Activated CD4-positive, alpha-beta memory T cell treated with anti-CD3 and anti-CD28 coated beads for 36 hours (primary cell): ENCODE measurements at places on chromosomes 2 and 18. TPM values are rescaled to one million over a fixed set of nuclear protein-coding genes. Genes with fewer than 3 reads are reported as not detected.

Gene GCG
- not detected for total RNA-seq

Gene STAMBP
- total RNA-seq: 79.9 TPM

- no peaks in the 10 kb centered on the region for H3K36me3 ChIP-seq
- H3K4me3 ChIP-seq: no peak overlapping the region
- no peaks in the 10 kb centered on the region for H3K27me3 ChIP-seq
- DNase-seq: no peak
- peaks cover 16% of the 10 kb centered on the region for H3K4me1 ChIP-seq
Measured at GRCh38 chr2:159086342-159086741, 117.9 kb downstream of the TANC1 start.

Gene FOXI3
- total RNA-seq: not detected

DNA sequence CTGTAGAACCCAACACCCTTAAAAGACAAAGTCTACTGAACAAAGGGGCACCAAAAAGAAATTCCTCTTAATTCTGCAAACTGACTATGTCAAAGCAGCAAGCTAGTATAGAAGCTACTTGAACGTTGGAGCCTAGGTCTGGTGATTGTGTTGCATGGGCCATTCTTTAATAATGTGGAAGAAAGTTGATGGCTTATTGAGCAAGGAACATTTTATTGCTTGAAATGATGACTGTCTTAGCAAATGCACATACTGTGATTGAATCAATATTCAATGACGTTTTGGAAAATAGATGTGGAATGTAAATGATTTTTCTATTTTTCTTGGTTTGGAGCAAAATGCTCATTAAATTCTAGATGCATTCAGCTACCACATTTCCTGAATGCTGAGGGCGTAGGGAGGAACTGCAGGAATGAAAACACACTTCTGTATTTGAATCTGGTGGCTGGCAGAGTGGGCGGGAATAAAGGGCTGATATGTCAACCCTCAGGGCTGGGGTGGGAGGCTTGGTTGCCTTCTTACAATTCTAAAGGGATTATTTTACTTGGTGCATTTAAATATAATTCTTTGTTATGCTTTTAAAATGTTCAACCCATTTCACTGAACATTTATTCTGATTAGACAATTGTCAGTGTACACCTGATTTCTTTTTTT is 26.5 kb downstream of the MYO3B start:
- no peaks in the 10 kb centered on the region for H3K36me3 ChIP-seq
- no peak overlapping the region for H3K4me3 ChIP-seq
- DNase-seq: no peak
- H3K27ac ChIP-seq: no peak overlapping the region
- peaks cover 4% of the 10 kb centered on the region for H3K27me3 ChIP-seq
- H3K4me1 ChIP-seq: no peaks in the 10 kb centered on the region

DNA sequence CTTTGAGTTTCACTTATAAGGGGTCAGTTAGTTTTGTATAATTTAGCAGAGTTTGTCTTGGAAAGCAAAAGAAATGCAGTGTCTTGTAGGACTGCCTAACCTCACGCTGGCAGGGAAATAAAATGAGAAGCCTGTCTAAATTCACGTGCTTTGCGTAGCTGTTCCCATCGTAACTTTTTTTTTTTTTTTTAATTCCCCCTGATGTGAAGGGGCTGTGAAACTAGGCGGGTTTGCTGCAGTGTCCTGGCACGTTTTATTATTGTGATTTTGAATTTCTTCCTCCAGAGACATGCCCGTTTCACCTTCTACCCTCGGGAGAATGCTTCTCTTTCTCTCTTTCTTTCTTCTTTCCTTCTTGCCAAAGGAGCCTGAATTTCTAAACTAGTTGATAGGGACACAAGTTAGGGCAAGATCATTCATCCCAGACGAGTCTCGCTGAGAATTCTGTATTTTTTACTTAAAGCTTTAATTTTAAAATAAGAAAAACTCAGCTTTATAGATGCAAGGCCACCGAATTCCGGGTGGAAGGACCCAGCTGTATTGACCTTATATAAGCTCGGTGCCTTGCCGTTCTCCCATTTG is 2.3 kb downstream of the MEIS1 start:
- no peak overlapping the region for H3K27ac ChIP-seq
- H3K4me3 ChIP-seq: no peak overlapping the region
- peaks cover 2% of the 10 kb centered on the region for H3K36me3 ChIP-seq
- peaks cover 72% of the 10 kb centered on the region for H3K27me3 ChIP-seq

- no peak for DNase-seq
- H3K36me3 ChIP-seq: no peaks in the 10 kb centered on the region
- no peak overlapping the region for H3K4me3 ChIP-seq
- H3K27ac ChIP-seq: no peak overlapping the region
Measured at GRCh38 chr18:26119246-26119645, 14.4 kb upstream of the PSMA8 start.

Gene TTR
- not detected for total RNA-seq

- no peak overlapping the region for H3K4me3 ChIP-seq
- no peaks in the 10 kb centered on the region for H3K4me1 ChIP-seq
- DNase-seq: no peak
- no peaks in the 10 kb centered on the region for H3K36me3 ChIP-seq
Measured at GRCh38 chr18:57475903-57476302, 40.7 kb downstream of the ONECUT2 start.

Gene CRYBA2
- not detected for total RNA-seq

DNA sequence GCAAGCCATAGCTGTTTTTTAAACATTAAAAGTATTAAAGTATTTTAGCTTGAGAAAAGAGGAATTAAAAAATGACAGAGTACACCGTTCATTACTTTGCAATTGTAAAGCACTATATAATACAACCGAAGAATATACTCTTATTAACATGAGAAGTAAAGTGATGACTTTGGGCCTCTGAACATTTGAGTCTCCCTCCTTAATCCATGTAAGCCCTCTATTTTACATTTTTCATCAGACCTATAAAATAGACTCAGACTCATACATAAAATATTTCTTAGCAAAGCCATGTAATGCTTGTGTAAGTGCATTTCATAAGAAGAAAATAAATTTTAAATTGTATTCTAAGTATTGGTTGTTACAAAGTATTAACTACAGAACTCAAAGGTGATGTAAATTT is 198.6 kb downstream of the LRP1B start:
- H3K4me3 ChIP-seq: no peak overlapping the region
- no peaks in the 10 kb centered on the region for H3K27me3 ChIP-seq
- no peaks in the 10 kb centered on the region for H3K36me3 ChIP-seq
- no peak for DNase-seq
- H3K27ac ChIP-seq: no peak overlapping the region
- H3K4me1 ChIP-seq: no peaks in the 10 kb centered on the region

Gene C1QL2
- not detected for total RNA-seq

- H3K27ac ChIP-seq: no peak overlapping the region
- no peaks in the 10 kb centered on the region for H3K36me3 ChIP-seq
- no peaks in the 10 kb centered on the region for H3K4me1 ChIP-seq
- no peak for DNase-seq
- H3K27me3 ChIP-seq: peaks cover 29% of the 10 kb centered on the region
Measured at GRCh38 chr2:65620524-65620923, 188.1 kb upstream of the SPRED2 start.

DNA sequence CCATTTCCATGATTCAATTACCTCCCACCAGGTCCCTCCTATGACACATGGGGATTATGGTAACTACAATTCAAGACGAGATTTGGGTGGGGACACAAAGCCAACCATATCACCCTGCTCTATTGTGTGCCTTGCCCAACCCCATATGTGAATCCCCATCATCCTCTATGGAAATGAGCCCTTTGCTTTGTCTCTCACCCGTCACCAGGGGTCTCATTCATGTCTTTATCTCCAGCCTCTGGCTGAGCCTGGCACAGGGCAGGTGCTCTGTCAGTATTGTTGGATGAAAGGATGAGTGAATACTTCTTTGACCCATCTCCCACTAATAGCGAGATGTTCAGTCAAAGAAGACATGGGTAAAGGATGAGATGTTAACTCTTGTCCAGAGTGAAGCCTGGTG is 116.6 kb upstream of the LGALSL start:
- H3K4me3 ChIP-seq: no peak overlapping the region
- DNase-seq: no peak
- H3K27ac ChIP-seq: no peak overlapping the region
- no peaks in the 10 kb centered on the region for H3K36me3 ChIP-seq
